Right hindlimb (tissue), 1 donor: ENCODE measurements at places on chromosomes 12 and 14.

DNA sequence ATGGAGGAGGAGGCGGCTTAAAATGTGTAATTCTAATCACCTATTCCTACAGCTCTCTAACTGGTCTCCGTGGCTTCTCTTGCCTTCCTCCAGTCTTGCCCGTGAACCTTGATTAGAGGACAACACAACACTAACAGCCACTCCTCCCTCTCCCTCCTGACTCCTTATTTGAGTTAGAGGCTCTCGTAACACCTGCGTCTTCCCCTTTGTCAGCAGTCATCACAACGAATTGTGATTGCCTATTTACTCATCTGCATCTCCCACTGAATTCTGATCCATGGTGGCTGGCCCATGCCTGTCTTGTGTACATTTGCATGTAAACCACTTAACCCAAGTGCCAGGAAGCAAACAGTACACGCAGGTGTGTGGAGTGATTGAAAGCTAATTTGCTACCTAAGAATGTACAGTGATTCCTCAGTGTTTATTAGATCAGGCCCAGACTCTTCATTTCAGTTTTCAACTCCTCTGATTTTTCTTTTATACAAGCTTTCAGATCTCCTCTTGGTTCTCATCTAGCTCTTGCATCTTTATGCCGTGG lies 154.5 kb downstream of the MON2 start:
- DNase-seq = no peak

DNA sequence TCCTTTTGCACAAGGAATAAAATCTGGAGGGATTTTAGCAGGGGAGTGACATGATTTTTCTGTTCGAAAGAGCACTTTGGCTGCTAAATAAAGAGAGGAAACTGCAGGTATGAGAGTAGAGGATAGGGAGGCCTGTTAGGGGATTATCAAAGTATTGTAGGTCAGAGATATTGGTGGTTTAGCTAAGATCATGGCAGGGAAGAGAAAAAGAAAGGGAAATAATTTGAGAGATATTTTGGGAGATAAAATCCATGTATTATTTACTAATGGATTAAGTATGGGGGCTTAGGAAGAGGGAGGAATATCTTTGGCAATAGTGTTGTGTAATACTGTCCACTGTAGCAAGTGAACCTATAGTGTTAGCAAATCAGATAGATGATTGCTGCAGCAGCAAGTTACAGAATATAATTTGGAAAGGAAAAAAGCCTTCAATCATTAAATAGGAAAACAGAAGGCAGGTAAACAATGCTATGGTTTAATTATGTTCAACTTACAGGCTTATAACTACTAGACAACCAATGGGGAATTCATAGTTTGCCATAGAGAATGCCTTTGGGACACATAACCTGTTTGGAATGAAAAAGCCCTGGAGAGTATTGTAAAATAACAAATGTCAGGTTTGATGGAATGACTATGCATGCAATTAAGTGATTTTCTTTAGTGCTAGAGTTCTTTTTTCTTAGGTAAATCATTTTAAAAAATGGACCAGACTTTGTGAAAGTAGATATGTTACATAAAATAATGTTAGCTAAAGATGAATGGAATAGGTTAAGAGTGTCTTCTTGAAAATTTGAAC lies 50.5 kb downstream of the ADIPOR2 start:
- DNase-seq = no peak

DNA sequence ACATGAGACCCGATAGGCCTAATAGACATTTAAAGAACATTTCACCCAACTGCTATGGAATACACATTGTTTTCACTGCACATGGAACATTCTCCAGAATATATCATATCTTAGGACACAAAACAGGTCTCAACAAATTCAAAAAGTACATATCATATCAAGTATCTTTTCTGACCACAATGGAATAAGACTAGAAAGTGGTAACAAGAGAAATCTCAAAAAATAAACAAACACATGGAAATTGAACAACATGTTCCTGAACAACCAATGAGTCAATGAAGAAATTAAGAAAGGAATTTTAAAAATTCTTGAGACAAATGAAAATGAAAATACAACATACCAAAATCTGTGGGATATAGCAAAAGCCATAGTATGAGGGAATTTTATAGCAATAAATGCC lies 208.1 kb downstream of the PTPRO start:
- no peak for DNase-seq

DNA sequence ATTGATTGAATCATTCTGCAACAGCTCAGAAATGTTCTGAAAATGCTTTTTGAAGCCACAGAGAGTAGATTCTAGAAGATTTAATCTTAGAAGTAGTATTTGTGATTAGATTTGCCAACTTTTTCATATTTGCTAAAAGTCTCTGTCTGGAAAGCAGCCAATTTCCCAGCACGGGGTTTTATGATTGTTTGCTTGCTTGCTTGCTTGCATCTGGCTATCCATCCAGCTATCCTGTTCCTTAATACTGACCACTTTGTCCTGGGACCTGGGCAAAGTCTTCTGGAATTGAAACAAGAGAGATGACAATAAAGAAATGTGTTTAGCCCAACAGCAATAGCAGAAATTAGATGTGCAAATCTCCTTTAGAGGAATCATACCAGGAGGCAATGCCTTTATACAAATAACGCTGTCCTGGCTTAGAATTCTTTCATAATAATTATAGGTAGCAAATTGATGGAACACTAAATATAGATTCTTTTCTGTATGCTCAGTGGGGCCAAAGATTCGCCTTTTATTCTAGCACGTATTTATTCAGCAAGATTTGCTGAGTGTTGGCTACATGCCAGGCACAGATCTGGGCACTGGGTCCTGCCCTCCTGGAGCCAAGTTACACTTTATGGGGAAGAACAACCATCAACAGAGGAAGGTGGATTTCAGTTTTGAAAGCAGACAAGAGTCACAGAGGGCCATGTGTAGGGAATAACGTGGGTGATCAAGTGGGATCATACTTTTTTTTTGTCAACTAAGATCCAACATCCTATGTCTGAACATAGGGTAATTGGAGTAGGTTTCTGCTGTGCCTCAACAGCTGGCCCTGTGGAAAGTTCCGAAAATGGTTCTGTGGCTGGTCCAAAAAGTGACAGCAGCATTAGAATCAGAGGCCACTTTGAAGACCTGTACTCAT lies 25.3 kb downstream of the MYBPC1 start:
- no peak for DNase-seq

- DNase-seq = no peak
Measured at GRCh38 chr12:39505023-39505422, 62.1 kb upstream of the KIF21A start.

DNA sequence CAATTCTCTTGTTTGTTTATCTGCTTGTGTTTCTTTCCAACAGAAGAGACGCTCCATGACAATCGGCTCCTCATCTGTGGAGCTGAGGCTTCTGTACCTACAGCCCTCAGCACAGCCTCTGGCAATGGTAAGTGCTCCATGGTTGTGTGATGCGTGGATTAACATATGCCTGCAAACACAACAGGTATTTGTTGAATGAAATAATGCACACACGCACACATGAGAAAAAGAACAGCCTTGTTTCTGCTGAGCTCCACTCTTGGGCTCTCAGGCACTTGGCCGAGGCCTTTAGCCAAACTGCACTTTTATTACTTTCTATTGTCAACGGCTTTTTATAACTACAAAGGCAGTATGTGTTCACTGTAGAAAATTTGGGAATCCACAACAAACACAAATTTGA lies 120.4 kb upstream of the TMCC3 start:
- no peak for DNase-seq

DNA sequence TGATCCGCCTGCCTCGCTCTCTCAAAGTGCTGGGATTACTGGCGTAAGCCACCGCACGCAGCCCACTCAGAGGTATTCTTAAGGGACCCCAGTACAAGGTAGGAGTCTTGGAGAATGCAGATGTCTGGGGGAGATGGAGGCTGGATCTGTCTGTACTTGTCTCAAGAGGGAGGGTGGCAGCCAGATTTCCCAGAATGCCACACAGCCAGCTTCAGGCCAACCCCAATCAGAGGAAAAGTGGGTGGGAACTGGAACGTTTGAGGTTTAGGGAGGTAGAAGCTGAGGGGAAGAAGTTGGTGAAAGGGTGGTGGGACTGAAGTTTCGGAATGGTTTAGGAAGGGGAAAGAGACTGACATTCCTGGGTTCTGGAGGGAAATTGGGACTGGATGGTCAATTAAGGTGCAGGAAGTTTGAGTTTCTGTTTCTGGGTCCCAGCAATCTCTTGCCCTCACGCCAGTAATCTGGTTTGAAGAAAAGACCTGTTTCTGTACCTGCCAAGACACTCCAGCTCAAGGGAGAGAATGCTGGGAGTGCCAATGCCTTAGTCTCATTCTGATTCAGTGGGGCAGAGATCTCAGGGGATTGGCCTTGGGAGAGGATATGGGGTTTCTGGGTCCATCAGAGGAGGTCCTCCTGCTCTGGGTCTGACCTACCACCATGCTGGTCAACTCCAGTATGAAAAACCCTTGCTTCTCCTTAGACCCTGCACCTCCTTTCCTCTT lies 8.1 kb upstream of the ZNF385A start:
- DNase-seq = no peak

- no peak for DNase-seq
Measured at GRCh38 chr14:21229821-21230220, 39.4 kb downstream of the HNRNPC start.

- DNase-seq = no peak
Measured at GRCh38 chr14:65866448-65866847, 453.9 kb downstream of the FUT8 start.

DNA sequence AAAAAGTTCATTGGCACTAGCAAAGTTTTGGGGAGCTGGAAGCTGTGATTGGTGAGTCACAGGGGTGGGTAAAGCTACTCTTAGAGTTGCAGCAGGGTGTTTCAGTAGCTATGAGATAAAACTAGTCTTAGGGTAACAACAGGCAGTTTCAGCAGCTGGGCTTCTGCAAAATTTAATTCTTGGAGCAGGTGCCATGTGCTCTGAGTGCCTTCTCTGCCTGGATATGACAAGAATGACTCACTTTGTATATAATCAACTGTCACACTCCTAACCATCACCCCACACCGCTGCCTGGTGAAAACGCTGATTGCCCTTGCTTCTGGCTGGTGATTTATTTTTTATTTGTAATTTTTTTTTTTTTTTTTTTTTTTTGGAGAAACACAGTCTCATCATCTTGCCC lies 10.5 kb upstream of the PLBD2 start:
- DNase-seq = no peak

DNA sequence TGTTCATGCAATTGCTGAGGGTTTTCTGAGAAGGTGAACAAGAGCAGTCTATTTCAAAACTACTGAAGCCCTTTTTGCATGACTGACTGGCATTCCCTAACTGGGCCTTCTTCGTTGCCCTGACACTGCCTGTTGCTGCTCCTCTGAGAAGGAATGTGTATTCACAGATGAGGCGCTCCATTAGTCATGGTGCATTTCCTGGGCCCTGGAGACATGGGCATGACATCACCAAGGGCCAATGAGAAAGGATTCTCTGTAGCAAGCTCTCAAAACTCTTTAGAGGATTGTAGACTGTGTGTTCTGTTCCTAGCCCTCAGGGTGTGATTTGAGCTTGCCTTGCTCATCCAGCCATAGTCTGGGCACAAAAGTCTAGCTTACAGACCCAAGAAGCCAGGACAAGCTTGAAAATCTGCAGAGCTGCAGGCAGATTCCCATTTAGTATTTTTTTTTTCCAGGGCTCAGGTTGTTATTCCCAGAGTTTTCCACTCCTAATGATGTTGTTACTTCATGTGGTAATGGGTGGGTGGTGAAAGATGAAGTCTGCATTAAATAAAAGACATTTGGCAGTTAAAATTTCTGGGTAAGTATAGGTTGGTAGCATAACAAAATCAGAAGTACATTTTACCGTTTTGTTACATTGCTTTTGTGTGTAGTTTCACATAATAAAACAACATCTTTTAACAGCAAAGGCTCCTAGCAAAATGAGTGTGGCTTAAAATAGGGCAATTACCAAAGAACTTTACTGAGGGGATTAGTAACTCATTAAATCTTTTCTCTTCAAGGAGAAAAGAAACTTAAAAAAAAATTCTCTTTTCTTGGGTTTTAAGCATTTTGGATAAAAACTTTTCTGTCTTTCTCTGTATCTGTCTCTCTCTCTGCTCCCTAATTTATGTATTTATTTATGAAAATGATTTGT lies 318.4 kb downstream of the RAD51B start:
- DNase-seq = peak; percentile 84

DNA sequence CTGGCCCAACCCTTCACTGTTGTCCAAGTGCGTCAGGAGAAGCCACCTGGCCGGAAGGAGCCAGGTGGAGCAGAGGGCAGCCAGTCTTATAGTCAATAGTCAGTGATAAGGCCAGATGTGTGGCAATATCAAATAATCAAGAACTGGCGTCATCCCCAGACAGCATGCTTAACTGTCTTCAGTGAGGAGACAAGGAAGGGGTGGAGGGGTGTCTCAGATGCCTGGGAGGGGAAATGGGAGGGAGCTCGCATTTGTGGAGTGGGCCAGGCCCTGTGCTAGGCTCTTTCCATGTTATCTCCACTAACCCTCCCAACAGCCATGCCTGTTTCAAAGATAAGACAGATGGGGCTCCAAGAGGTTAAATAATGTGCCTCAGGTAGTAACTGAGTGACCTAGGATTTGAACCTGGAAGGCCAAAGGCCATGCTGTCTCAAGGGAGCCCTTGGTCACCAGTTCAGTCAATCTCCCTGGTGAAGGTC lies 48.9 kb upstream of the FOS start:
- no peak for DNase-seq

- no peak for DNase-seq
Measured at GRCh38 chr12:120224304-120225199, 23.6 kb upstream of the RPLP0 start.

- DNase-seq = peak; percentile 90
Measured at GRCh38 chr14:22986508-22987054, 4.2 kb upstream of the AJUBA start.

GRCh38 chr12:57270966-57271470 lies 20.0 kb upstream of the STAC3 start:
- DNase-seq = no peak

GRCh38 chr14:61077951-61078720 lies 97.1 kb downstream of the SLC38A6 start:
- no peak for DNase-seq

- DNase-seq = no peak
Measured at GRCh38 chr12:58211211-58211610, 269.8 kb downstream of the ATP23 start.

- no peak for DNase-seq
Measured at GRCh38 chr14:35687335-35687939, 121.7 kb downstream of the RALGAPA1 start.

DNA sequence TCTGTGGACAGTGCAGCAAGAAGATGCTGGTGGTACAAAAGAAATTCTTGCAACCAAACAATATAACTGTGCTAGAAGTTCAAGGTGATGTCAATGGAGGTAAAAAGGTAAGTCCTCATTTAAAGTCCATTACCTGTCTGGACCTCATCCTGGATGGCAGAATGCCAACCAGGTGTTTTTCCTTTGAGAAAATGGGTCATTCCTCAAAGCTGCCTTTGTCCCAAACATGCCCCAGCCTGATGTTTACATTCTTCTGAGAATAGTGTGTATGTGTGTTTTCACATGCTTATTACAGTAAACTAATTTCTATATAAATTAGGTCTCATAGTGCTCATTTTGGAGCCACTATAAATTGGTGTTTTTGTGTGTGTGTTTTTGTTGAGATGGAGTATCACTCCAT lies 24.9 kb downstream of the ACTR6 start:
- DNase-seq = no peak

GRCh38 chr14:100893228-100893601 lies 10.3 kb downstream of the RTL1 start:
- DNase-seq = no peak
